GF-D8 (cell line): ENCODE measurements at places on chromosomes 1 and 21.

GRCh38 chr1:219810451-219810850, 117.9 kb downstream of the SLC30A10 start:
- DNase-seq = no peak

- no peak for DNase-seq
Measured at GRCh38 chr1:94395231-94395630, 23.0 kb upstream of the ABCD3 start.

- DNase-seq = peak; percentile 22
Measured at GRCh38 chr1:117059334-117059677, 820 bp upstream of the TTF2 start.

DNA sequence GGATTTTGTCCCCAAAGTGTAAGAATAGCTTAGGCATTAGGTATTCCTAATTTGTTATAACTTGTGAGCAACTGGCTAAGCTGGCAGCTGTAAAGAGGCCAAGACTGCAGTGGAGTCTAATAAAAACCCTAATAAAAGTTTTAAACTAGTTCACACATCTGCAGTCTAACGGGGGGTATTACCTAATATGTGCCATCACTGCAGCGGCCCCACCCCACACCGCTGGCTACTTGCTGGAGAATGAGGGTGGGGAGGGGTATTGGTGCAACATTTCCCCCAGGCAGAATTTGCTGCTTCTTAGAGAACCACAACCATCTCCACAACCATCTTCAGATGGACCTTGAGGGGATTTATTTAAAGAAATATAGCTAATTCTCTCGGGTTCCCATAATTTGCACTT, 135.0 kb downstream of the ZC3H11B start:
- DNase-seq = no peak

GRCh38 chr1:34697818-34698217, 57.0 kb upstream of the GJB5 start:
- DNase-seq = no peak

GRCh38 chr1:154334079-154335024, 9.0 kb downstream of the ATP8B2 start:
- DNase-seq = no peak

DNA sequence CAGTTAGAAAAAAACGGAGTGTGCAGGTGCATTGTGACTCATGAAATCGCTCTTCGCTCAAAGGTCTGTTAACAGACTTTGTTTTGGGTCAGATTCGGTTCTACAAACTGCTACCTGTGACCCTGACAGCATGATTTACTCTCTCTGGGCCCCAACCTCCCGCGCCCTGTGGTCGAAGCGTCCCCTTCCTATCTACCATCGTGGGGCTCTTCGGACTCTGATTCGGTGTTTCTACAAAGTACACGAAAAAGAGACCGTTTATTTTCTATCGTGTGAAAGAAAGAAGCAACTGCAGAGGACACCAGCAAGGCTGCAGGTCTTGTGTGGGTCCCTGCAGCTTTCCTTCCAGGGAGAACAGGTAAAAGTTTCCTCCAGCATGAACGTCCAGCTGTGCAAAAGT, 29.4 kb upstream of the SLC19A1 start:
- DNase-seq = no peak

GRCh38 chr21:28627691-28628090, 365.0 kb downstream of the LTN1 start:
- no peak for DNase-seq

GRCh38 chr21:33939226-33939625, 23.6 kb upstream of the ATP5PO start:
- no peak for DNase-seq

DNA sequence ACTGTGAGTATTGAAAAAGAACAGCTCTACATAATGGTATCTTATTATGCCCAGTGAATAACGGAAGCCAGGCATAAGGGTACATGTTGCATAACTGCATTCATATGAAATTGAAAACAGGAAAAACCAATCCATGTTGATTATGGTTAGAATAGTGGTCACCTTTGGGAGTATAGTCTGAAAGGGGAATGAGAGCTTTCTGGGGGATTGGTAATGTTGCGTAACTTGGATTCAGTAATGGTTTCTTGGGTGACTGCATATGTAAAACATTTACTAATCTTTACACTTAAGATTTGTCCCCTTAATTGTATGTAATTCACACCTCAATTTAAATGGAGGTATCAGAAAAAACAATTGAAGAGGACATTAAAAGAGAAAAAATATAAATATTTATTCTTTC, 292.1 kb downstream of the LMO4 start:
- no peak for DNase-seq

GRCh38 chr21:29340228-29340627, 41.5 kb downstream of the BACH1 start:
- no peak for DNase-seq

- DNase-seq = no peak
Measured at GRCh38 chr21:33101300-33101911, 31.5 kb downstream of the OLIG1 start.

- DNase-seq = no peak
Measured at GRCh38 chr1:231494439-231495110, 33.9 kb upstream of the TSNAX start.

GRCh38 chr1:233045588-233045987, 95.2 kb downstream of the NTPCR start:
- DNase-seq = no peak

GRCh38 chr1:215439549-215439948, 127.6 kb upstream of the KCTD3 start:
- DNase-seq = no peak

- DNase-seq = peak; percentile 60
Measured at GRCh38 chr1:221742555-221743415, 896 bp upstream of the DUSP10 start.

DNA sequence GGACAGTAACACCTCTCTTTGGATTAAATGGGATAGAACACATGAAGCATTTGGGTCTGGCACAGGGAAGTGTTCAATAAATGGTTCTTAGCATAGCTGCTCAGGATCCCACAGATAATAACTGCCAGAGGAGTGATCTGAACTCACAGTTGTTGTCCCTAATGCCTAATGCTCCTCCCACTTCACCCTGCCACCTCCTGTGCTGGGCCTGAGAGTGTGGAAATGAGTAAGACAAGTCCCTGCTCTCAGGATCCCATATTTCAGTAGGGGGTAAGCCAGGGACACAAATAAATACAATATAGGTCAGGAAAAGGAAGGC, 19.9 kb upstream of the FOXO6 start:
- no peak for DNase-seq

GRCh38 chr1:187911820-187912219, 1083.1 kb downstream of the PLA2G4A start:
- no peak for DNase-seq

DNA sequence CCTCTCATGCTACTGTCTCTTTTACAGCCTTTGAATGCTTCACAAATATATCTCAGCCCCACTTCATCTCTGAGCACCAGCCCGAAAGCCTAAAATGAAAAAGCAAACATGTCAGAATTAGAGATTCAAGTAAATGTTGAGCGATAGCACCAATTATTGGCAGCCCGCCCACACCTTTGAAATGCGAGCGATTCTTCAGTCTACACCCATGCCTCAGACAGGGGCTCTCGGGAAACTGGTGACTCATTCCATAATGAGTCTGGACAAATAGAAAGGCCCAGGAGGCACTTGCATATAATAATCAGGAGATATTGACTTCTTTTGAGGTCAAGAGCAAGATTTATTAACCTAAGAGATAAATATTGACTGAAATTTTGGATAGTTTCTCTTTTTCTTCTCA, 487.3 kb upstream of the PTBP2 start:
- no peak for DNase-seq

- no peak for DNase-seq
Measured at GRCh38 chr1:41486371-41487125, 2.1 kb upstream of the EDN2 start.

GRCh38 chr1:10691740-10692125, 104.7 kb downstream of the CASZ1 start:
- DNase-seq = no peak

- DNase-seq = peak; percentile 8
Measured at GRCh38 chr1:87325982-87326738, 2.5 kb upstream of the LMO4 start.

DNA sequence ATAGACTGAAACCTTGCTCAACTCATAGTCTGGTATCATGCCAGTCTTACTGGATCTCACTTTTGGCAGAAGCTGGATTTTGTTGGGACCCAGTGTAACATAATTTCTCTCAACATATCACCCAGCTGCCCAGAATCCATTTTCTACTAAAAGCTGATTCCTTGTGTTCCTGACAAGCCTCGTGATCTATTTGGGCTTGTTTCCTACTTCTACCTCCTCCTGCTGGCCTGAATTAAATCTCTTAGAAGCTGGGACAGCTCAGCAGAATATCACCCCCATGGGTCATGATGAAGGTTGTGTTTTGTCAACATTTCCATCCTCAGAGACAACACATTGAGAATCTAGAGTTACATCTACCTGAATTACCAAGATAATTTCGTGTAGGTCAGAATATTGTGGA, 7.7 kb downstream of the GOLT1A start:
- DNase-seq = no peak

DNA sequence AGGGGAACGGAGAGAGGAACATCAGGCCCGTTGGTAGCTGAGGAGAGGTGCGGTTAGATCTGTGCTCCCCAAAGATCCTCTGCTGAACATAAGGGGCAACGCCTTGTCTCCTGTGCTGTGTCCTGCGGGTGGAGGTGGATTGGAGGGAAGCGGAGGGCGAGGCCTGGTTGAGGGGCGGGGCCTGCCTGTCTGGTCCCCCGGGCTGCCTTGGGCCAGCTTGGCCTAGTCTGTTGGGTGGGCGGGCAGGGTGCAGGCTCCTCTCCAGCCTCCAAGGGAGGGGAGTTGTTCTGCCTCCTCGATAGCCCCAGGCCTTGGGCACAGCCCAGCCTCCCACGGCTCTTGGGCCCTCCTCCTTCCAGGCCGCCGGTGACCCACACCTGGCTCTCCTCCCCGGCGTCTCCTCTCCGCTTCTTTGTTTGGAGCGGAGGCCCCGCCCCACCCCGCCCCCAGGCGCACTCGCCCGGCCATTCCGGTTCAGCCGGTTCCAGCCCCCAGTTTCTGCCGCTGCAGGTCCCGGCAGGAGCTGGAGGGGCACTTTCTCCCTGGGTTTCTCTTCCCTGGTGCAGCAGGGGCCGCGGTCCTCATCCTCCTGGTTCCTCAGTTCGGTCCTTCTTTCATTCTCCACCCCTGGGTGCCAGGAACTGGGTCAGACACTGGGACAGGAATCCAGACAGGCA, 19.4 kb downstream of the PTPRF start:
- DNase-seq = no peak

DNA sequence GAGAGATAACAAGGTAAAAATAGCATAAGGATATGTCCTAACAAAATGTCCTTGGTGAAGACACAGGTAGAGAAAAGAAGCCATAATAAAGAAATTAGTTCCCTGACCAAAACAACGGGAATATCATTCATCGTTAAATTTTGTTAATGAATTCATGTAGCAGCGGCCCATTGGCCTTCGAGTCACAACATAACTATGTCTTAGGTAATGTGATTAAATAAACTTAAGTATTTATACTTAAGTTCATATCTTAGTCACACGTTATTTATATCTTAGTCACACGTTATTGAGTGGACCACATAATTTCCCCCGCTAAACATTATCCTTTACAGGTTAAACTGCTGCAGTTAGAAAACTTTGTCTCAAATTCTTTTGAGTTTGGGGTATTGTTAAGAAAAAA, 1.2 kb downstream of the NEXN start:
- DNase-seq = no peak

DNA sequence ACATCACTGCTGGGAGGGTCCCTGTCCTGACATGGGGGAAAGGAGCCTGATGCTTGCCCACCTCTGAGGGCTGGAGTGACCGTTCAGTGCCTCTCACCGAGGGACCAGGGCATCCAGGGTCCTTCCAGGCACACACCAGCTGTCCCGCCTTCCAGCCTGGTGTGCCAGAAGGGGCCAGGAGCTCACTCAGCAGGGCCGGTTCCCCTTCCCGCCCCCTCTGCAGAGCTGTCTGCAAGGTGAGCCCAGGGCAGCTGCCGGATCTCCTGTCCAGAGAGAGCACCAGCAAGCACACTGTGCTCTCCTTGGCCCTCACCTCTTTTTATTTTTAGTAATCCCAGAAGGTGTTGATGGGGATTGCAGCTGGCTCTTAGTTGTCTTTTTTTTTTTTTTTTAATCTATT, 16.9 kb downstream of the H6PD start:
- no peak for DNase-seq

DNA sequence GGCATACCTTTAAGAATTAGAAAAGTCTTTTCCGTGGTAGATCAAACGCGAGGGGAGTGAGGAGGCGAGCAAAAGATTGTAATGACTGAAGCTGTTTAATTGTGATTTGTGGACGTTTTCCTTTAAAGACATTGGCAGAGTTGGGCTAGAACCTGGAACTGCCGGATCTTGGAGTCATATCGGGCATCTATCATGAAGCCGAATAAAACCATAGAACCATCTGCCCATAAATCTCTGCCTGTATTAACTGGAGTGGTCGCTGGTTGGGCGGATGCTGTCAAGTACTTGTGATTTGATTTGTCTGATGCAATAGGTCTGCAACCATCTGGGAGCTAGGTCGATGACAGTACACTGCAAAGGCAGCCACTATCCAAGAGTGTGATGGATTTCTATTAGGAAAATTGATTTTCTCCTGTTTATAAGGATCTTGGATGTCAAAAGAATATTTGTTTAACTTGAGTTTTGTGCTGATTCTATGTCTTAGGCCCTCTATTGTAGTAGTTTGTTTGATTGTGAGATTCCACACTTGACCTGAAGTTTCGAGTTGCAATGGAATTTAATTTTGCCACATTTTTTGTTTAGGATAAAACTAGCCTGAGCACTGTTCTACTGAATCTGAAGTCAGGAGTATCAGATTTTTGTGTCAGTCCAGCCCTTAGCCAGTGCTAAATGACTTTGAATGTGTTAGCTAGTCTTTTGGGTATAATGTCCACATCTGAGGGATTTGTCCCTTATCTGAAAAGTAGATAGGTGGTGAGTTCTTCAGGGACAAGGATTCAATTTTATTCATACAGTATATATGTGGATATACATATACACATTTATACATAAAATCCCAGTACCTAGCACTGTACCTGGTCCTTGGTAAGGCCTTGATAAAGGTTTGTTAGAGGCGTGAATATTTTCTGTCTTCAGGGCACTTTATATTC, 1.2 kb downstream of the SARS1 start:
- no peak for DNase-seq
